ENCODE measurements at places on chromosomes 11 and 22.

DNA sequence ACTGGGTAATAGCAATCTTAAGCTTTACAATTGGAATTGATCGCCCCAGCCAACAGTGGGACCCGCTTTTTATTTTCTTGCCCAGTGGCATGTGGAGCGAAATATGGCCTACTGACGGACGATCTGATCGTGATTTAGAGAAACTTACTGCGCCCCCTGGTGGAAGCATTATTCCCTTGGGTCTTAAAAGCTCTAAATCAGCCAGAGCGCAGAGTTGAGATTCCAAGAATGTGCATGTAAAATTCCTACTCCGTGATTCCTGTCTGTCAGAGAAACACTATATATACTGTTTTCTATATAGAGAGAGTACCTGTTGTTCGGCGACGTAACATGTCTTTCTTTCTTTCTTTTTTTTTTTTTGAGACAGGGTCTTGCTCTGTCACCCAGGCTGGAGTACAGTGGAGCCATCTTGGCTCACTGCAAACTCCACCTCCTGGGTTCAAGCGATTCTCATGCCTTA is 3.7 kb upstream of the DPF2 start:
- peak; percentile 91 for DNase-seq

- no peak for DNase-seq
These were observed 28.6 kb upstream of the LDHA start for GRCh38 chr11:18365741-18366140.

GRCh38 chr11:77619576-77620198 is 17.9 kb downstream of the CLNS1A start:
- peak; percentile 56 for DNase-seq

DNA sequence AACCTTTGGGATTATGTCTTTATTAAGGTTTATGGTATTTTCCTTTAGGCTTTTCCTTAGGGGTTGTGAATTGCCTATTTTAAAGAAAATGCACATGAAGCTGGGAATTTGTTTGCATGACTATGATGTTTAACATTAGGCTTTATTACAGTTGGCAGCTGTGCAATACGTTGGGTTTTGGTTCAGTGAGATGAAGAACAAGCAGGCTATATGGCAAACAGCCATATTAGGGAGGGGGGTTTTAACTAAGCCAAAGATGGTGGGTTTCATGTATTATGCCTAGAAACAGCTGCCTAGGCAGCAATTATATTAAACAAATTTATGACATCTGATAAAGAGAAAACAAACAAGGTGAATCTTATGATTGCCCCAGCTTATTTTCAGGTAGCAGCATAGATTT is 880.8 kb downstream of the FAM181B start:
- no peak for DNase-seq

GRCh38 chr11:78392854-78393253 is 24.8 kb downstream of the GAB2 start:
- peak; percentile 8 for DNase-seq

DNA sequence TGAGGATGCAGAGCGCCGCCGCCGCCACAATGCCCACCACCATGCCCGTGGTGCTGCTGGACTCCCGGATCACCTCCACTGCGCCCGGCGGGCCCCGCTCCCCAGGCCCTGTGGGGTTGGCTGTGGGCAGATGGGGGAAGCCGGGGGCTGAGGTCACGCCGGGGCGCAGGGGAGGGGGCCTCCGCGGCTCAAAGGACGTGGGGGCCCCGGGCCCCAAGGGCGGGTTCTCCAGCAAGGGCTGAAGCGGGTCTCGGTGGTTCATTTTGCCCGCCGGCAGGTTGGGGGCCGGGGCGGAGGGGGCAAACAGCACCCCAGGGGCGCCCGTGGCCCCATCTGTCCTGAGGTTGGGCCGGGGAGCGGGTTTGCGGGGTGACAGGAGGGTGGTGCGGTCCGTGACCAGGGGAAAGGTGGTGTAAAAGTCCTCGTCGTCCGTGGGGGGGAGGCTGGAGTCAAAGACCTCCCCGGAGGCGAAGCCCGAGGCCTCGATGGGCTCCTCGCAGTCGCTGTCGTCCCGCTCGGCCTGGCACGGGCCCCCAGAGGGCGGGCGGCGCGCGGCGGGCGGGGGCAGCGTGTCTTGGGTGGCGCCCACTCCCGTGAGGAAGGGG is 16.5 kb downstream of the SLC22A12 start:
- DNase-seq: no peak

DNA sequence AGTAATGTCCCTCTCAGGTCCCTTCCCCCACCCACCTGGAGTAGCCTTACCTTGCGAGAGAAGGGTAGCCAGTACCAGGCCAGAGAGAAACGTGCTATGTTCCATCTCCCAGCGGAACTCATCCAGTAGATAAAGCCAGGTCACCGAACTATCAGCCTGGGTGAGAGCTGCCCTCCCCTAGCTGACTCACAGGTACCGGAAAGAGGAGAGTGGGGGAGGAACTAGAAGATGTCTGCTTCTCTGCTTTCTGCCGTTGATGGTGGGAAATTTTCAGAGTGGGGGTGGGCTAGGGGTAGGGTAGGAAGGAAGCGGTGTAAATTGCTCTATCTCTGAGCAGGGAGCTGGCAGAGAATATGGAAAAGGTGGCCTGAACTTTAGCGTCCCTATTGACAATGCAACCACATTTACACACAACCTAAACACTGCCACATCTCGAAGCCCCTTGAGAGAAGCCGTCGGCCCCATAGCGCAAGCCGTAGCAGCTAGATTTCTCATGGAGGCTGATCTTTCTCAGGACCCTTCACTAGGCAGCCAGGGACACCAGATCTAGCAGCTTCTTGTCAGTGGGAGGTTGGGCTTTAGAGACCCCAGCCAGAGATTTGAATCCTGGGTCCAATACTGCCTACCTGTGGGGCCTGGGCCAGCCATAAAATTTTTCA is at the start of gene CD3D:
Gene CD3D (minus strand): TSS at position 203 of the 659 bp plus-strand sequence. CDS start 98 bp downstream, at position 105.
- DNase-seq: no peak

- peak; percentile 92 for DNase-seq
These were observed 7.5 kb upstream of the PDE3B start for GRCh38 chr11:14636119-14636518.

- DNase-seq: peak; percentile 88
These were observed 41.7 kb downstream of the THAP12 start for GRCh38 chr11:76339221-76339620.

DNA sequence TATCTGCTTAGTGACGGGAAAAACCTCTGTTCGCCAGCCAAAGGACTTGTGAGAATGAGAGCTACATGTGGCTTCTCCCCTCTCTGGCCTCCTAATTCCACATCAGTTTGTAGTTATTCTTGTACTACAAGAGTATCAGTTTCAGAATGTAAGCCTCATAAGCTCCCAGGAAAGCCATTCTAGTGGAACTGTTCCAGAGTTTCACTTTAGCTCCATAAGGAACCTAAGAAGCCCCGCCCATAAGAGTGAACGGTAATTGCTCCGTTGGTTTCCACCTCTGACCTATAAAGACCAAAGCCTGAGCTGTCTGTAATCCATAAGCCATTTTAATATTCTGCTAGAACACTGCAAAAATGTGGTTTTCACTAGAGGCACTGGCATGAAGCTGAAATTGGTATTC is 53.0 kb downstream of the SIK3 start:
- no peak for DNase-seq
